ENCODE measurements at places on chromosomes 4 and X.

DNA sequence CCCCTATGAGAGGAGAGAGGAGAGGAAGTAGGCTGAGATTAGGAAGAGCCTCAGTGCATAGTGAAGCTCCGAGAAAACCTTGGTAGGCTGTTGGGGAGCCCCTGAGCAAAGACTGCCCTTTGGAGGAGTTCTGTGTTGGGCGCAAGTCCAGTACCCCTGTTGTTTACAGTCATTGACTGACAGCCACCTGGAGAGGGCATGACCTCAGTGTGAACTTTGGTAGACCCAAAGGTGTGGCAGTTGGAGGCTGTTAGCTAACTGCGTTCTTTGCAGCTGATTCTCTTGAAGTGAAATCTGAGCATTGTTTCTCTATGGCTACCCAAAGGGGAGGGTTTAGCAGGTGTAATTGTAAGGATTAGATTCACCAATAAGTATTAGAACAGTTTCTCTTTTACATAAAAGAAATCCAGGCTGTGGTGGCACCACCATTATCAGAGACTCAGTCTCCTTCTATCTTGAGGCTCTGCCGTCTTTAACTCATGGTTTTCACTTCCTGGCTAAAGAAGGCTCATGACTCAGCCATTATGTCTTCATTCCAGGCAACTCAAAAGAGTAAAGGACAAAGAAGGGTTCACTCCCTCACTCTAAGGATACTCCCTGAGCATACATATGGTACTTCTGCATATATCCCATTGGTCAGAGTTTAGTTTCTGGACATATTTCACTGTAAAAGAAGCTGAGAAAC lies 33.4 kb downstream of the ANXA3 start:
- no peak for DNase-seq

GRCh38 chr4:154455111-154455510 lies 36.5 kb downstream of the DCHS2 start:
- no peak for DNase-seq

GRCh38 chr4:171880136-171880535 lies 66.9 kb downstream of the GALNTL6 start:
- DNase-seq = no peak

GRCh38 chr4:55948726-55949481 lies at the start of gene CEP135:
CEP135 (plus strand) TSS chr4:55948945; CDS start chr4:55952131, 3,186 bp downstream.
- peak; percentile 96 for DNase-seq

- no peak for DNase-seq
These were observed 112.1 kb downstream of the TTC29 start for GRCh38 chr4:146833530-146833929.

GRCh38 chr4:7757501-7758471 lies 181.9 kb downstream of the AFAP1 start:
- DNase-seq = no peak

DNA sequence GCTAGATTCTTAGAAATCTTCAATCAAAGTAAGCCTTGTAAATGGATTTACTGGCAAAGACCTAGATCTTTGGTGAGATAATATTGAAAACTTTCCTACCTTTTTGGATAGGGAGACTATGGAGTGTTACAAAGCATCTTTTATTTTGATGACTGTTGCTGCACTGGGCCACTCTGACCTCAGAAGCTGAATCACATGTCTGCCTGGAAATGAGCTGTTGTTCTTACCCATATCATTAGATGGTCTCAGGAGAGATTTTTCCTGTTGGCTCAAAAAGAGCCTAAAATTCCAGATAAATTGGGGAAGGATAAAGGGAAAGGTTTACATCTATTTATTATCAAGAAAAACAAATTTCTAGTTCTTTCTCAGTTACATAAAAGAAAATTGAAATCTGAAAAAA lies 127.5 kb upstream of the BMP3 start:
- DNase-seq = no peak

GRCh38 chr4:17283251-17283650 lies 228.6 kb downstream of the QDPR start:
- no peak for DNase-seq

DNA sequence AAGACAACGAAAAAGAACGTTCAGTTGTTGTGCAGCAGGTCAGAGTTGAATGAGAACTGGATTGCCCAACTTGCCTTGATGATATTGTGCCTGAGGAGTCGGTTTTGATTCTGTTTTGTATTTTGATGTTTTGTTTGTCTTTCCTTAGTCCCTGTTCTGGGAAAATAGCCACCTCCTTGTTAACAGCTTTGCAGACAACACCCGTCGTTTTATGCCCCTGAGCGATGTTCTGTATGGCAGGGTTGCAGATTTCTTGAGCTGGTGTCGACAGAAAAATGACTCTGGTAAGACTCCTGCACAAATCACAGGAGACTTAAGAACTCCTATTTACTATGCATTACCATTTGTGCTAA lies 4.5 kb downstream of the BST1 start:
- DNase-seq = no peak

DNA sequence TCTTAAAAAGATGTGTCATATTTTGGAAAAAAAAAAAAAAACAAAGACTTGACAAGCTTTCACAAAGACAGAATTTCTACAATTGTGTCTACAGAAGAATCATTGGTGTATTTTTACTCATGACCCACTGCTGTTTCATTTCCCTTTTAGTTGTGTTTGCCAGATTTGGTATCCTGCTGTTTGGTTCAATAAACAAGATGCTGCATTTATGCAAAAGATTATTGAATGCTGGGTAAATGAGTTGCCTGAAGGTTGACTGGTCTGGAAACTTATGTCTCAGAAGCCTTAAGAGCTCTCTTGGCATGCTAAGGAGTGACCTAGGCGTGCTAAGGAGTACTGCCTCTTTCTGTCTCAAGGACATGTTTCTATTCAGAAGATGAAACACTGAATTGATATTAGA lies 64.9 kb upstream of the NPY2R start:
- no peak for DNase-seq

GRCh38 chr4:124279741-124280140 lies 432.8 kb downstream of the ANKRD50 start:
- no peak for DNase-seq

DNA sequence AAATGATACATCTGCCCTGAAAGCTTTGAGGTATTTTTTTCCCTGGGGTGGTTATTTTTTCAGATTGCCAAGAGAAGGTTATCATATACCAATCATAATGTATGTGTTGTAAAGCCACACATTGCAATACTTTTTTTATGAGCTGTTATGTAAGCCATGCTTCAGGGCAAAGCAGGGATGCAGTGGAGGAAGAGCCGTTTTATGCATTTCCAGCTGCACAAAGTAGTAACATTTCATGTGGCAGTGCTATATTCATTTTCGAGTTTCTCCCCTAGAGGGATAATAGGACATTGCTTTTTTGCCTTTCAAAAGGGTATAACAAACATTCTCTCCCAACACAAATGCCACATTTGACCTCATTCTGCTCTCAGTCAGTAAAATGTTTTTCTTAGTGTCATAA lies 68.5 kb downstream of the GALNT7 start:
- DNase-seq = no peak

DNA sequence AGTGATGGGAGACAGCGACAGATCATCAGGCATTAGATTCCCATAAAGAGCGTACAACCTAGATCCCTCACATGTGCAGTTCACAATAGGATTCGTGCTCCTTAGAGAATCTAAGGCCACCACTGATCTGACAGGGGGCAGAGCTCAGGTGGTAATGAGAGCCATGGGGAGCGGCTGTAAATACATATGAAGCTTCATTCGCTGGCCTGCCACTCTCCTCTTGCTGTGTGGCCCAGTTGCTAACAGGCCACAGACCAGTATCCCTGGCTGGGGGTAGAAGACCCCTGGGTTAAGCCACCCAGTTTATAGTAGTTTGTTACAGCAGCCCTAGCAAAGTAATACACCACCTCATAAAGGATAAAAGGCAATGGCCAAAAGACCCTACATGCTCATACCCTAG lies 30.3 kb downstream of the APBB2 start:
- no peak for DNase-seq

DNA sequence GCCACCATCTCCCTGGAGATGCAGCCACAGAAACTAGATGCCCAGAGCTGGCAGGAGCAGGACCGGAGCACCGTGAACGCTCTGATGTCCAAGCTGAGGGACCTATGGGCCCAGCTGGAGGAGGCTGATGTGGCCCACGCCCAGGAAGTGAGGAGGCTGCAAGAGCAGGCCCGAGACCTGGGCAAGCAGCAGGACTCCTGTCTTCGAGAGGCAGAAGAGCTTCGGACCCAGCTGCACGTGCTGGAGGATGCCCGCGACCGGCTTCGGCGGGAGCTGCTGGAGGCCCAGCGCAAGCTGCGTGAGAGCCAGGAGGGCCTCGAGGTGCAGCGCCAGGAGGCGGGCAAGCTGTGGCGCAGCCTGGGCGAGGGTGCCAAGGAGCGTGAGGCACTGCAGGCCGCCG lies 14.2 kb downstream of the SMIM10L2A start:
- no peak for DNase-seq

DNA sequence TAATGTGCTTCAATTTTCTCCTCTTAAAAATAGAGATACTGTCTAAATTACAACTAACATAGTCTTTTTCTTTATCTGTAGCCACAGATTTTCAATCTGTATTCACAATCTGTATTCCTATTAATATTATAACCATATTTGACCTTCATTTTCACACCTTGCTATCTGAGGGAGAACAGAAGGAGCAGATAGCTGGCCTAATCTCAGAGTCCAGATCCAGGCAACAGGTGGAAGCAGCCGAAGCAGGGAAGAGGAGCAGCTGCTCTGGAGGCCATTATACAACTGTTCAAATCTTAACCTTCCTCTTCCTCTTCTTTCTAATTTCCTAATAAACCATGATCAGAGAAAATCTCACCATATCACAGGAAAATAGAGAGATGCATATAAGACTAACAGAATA lies 14.2 kb downstream of the SEPSECS start:
- no peak for DNase-seq

GRCh38 chrX:109635146-109635545 lies 10.2 kb upstream of the KCNE5 start:
- no peak for DNase-seq

DNA sequence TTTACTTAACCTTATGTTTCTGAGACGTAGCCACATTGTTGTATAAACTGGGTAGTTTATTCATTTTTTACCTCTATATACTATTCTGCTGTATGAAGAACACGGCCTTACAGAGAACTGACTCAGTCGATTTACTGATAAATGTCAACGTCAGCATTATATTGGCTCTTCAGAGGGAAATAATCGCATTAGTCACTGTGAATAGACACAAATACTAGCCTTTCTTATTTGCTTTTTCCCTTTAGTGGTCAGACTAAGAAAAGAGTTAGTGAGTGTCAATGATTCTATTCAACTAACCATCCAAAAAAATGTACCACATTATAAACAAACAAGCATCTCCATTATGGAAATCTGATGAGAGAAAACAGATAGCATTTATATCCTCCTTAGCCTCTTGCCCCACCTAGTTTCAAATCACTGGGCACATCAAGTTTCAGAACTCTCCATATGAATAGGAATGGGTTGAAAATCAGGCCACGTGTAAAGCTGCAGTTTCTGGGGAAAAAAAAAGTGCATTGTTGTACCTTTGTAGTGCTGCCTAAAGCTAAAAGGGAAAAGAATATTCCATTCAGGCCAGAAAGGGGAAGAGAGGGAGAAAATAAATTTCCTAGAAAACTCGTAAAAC lies 146.7 kb upstream of the VCX3A start:
- DNase-seq = no peak

DNA sequence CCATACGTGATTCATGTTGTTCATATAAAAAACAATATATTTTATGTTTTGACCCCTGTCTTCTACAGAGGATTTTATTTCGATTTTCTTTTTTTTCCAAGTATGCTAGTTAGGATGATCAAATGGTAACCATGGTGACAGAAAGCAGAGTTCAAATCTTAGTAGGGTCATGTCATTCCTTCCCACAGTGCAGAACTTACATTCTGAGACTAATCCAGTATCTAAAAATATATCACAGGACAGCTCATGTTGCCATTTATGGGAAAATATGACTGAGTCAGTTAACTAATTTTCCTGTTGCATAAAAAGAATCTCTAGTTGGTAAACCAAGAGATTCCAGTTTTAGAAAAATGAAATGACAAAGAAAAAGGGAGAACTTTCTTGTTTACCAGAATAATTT lies 209.5 kb downstream of the PARM1 start:
- no peak for DNase-seq

GRCh38 chr4:100302061-100303026 lies 112.1 kb upstream of the DDIT4L start:
- DNase-seq = no peak

DNA sequence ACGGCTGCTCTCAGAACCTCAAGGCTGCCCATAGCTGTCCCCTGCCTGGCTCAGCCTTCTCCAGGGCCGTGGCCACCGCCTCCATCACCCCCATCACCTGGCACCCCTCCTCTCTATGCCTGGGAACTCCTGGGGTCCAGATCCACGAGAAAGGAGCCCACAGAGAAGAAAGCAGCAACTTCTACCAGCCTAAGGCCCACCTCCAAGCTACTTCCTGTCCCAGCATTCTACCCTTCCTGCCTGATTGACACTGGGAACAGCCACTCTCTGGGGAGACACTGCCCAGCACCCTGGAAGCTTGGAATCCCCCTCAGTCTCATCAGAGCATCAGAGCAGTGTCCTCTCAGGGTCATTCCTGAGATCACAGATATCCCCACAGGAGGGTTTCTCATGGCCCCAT lies 36.9 kb upstream of the PROM1 start:
- DNase-seq = no peak

DNA sequence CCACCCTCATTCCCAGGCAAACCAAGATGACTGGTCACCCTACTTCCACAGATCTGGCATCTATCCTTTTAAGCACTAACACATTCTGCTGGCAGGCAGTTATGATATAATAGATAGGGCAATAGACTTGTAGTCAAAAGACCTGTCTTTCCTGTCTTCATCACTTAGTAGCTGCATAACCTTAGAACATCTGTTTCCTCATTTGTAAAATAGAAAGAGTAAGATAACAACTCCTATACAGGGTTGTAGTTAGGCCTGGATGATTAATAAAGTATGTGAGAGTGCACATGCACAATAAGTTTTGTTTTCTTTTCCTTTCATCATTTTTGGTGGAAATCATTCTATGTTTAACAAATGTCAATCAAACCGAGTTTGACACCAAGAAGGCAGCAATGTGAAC lies 72.1 kb downstream of the GPR82 start:
- no peak for DNase-seq

- DNase-seq = no peak
These were observed 17.1 kb downstream of the ADGRL3 start for GRCh38 chr4:61217222-61217621.

GRCh38 chr4:27986476-27986875 lies 1125.8 kb downstream of the STIM2 start:
- no peak for DNase-seq

DNA sequence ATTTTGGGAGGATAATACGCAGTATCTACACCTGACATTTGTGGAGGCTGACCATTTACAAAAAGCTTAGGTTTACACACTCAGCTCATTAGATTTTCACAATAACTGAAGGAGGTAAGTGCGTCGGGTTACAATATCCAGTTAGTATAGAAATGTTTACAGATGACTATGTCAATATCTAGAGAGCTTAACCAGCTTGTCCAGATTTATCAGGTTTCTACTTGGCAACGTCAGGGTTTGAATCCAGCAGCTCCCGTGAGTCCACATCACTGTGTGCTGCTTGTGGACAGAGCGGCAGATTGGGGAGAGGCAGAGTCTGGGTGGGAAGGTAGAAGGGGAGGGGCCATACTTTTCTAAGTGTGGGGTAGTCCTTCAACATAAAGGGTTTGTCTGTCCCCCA lies 28.3 kb downstream of the ARHGAP10 start:
- DNase-seq = no peak

Measured in head of caudate nucleus (tissue), 42 donors.